Progenitor cell of endocrine pancreas (in vitro differentiated cells): ENCODE measurements at places on chromosomes 6 and 20. TPM values are rescaled to one million over a fixed set of nuclear protein-coding genes. Genes with fewer than 3 reads are reported as not detected.

Gene TAAR1
- not detected in 2 replicates for total RNA-seq

Gene MCCD1
- not detected in 2 replicates for total RNA-seq

Gene SLC22A16
- not detected in 2 replicates for total RNA-seq

Gene PI3
- not detected in 2 replicates for total RNA-seq

Gene SLC22A1
- 2.4 and 3.0 TPM in 2 replicates for total RNA-seq
